ENCODE measurements at places on chromosomes 16 and 17.

GRCh38 chr16:49274591-49274990, 7.0 kb downstream of the CBLN1 start:
- no peak for DNase-seq

- no peak for DNase-seq
Observed at GRCh38 chr16:60259956-60260355, 1525.8 kb upstream of the GOT2 start.

DNA sequence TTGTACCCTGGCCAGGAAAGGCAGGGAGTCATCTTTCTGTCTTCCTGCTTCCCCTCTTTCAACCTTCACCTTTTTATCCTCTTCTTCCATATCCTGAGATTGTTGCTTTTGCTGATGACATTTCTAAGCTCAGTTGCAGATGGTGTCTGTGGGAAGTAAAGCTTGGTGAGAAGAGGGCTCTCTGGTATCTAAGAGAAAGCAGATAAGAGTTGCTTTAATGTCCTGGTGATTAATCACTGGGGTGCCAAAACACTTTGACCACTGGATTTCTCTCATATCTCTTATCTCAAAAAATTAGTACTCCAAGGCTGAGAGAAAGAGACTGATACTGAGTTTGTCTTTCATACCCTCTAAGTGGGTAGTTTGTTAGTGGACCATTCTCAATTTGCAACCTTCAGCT, 71.3 kb downstream of the NEUROD2 start:
- no peak for DNase-seq

DNA sequence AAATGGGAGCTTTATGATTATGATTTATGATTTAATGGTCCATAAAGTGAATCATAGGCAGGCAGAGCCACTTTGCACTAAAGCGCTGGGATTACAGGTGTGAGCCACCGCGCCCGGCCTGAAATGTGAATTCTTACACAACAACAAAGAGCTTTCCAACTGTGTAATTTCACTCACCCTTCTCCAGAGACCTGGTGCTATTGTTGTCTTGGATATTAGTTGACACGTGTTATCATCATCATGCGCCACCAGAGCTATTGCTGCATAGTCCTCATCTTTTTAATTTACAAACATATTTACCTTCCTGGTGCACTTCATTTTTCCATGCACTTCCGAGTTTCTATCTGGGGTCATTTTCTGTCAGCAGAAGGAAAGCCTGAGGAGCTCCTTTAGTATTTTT, 4.8 kb upstream of the UTS2R start:
- DNase-seq, result no peak

DNA sequence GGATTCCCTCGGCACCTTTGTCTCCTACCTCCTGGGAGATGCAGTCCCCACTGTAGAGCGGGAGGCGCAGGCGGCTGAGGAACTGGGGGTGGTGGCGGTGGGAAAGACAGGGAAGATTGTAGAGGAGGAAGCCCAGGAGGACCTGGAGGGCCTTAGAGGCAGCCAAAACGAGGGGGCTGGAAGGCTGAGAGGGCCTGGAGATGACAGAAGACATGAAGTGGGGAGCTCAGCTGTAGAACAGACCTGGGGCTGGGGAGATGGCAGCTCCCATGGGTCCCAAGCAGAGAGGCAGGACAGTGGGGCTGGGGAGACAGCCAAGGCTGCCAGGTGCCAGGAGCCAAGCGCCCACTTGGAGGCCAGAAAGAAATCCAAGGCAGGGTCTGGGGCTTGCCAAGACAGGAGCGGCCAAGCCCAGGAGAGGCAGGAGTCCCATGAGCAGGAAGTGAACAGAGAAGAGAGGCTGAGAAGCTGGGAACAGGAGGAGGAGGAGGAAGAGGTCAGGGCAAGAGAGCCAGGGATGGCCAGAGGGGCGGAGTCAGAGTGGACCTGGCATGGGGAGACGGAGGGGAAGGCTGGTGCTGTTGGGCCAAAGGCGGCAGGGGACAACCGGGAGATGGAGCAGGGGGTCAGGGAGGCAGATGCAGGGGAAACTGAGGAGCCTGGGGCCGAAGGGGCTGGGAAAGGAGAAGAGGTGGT, 803 bp downstream of the APOBR start:
- no peak for DNase-seq

GRCh38 chr17:35189291-35189690, 4.9 kb downstream of the SLC35G3 start:
- no peak for DNase-seq

- peak; percentile 73 for DNase-seq
Observed at GRCh38 chr17:17354560-17355349, 51.6 kb downstream of the NT5M start.

- no peak for DNase-seq
Observed at GRCh38 chr17:7213895-7214299, 5.7 kb downstream of the DLG4 start.

GRCh38 chr17:74877592-74878548, 5.1 kb upstream of the FDXR start:
- DNase-seq, result no peak
